ENCODE measurements at places on chromosomes 12 and 14.

DNA sequence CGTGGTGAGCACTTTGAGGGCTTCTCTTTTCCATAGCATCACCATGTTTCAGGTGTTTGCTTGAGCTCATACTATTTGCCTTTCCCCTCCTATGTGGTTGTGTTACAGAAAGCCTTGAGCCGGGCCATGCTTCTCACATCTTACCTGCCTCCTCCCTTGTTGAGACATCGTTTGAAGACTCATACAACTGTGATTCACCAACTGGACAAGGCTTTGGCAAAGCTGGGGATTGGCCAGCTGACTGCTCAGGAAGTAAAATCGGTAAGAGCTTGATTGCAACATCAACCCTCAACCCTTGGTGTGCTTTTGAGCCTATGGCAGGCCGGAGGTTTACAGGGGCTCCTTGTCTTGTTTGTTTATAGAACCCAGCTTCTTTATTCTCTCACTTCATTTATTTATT, 8.1 kb downstream of the LETMD1 start:
- no peak for DNase-seq

DNA sequence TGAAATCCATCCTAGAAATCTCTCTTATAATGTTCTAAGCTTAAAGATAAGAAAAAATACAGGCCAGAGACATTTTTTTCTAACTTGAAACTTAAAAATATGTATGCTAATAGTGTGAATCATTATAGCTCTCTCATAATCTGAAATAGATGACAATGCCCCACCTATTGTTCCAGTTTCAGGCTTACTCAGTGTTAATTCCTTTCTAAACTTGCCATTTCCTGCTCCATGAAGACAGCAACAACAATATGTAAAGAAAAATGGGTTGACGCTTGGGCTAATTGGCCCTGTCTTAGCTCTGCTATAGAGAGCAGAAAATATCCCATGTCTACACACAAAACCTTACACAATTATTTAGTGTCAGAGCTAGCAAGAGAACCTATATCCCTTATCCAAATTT, 37.1 kb downstream of the LMO3 start:
- no peak for DNase-seq

DNA sequence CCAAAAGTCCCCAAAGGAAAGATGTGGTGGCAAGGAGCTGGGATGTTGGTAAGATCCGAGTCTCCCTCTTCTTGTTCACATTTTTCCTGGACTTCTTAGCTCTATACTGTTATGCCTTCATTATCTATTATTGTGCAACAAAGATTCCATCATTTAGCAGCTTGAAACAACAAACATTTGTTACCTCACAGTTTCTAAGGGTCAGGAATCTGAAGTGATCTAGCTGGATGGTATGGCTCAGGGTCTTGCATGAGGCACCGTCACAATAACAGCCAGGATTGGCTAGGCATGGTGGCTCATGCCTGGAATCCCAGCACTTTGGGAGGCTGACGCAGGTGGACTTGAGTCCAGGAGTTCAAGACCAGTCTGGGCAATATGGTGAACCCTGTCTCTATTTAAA, 51.1 kb upstream of the KRAS start:
- DNase-seq: no peak

DNA sequence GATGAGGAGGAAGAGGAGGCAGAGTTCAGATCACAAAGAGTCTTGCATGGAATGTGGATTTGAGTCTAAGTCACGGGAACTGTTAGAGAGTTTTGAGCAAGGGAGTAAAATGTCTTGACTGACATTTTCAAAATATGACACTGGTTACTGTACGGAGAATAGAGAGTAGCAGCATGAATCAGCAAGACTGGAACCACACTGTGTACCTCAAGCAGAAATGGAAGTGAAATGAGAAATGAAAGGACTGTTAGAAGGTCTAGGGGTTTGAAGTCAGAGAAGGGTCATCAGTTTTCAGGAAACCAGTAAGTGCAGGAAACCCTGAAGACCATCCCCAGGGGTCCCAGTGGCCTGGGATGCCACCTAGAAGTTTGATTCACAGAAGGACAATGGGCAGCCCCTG, 236.3 kb downstream of the GALC start:
- DNase-seq: no peak

DNA sequence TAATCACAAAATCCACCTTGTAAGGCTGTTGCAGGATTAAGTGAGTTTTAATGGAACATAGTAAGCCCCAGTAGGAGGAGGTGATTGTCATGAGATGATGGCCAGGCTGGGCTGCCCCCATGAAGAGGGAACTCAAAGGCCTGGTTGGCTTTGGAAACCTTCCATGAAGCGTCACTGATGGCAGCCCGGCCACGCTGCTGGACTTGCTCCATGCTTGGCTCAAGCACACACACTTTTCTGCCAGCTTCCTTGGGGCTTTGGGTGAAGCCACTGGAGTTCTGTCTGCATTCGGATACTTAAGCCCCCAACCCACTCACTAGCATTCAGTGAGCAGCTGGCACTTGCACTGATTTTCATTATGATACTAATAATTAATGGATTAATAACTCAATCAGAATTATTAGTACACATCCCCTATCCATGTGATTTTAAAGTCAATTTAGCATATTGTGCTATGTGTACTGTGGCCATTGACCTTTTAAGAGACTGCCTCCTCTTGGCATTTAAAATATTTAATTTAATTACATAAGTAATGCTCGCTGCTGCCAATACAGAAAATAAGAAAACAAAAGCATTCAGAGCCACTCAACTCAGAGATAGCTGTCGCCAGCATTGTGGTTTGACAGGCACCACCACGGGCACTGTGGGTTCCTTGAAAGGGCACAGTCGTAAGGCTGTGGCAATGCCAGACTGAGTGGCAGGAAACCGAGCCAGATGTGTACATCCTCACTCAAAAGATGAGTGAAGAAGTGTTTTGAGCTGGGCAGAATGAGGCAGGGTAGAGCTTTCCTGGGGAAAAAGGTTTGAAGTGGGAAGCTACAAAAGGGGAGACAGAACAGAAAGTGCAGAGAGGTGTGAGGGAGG, 15.9 kb downstream of the KRT85 start:
- DNase-seq: no peak

DNA sequence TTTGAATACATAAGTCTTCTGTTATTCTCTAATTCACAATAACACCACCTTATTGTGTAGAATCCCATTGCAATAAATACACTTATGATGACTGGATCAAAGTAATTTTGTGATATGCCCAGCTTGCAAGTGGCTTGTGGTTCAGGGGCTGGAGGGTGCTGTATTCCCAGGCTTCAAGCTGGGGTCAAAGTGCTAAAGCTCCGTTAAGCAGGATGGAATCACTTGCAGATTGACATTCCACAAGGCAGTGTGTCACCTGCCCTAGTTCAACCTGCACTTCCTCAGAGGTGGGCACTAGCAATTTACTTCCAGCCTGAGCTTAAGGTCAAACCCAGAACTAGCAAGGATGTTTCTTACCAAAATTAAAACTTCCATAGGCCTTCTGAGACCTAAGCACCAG, 166.6 kb downstream of the SSPN start:
- no peak for DNase-seq

DNA sequence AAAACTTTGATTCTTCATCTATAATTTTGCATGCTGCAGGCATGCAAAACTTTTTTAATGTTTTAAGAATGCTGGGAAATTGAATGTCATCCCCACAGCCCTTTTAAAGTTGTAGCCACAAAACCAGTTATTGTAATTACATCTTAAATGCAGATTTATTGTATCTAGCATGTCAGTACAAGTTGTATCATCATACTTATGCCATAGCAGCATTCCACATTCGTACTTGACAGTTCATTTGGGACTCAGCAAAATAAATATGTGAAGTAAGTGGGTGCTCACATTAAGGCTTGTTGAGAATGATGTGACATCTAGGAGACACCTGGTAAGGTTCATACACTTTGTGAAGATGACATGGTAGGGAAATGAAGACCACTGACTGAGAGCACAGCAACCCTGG, 44.0 kb upstream of the GZMB start:
- DNase-seq: no peak

GRCh38 chr12:126518596-126519200, 1453.5 kb downstream of the AACS start:
- no peak for DNase-seq

DNA sequence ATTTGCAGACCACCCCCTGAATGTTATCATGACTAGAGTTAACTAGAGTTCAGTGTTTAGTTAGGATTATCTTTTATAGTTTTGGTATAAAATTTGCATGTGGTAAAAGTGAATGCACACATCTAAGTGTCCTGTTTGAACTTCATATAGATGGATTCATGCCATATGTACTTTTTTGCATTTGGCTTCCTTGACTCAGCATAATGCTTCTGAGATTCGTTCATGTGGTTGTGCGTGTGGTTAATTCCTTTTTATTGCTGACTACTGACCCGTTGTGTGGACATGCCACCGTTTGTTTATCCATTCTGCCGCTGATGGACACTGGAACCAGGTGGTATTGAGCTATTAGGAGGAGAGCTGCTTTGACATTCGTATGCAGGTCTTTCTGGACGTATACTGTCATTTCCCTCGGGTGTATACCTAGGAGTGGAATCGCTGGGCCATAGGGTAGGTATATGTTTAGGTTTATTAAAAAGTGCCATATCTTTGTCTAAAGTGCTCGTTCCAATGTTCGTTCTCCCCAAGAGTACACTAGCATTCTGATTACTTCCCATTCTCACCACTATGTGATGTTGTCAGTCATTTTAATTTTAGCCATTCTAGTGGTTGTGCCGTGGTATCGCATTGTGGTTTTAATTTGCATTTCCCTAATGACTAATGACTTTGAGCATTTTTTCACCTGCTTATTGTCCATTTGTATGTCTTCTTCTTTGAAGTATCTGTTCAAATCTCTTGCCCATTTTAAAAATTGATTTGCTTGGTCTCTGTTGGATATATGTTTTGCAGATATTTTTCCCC, 37.7 kb downstream of the RIN3 start:
- no peak for DNase-seq

DNA sequence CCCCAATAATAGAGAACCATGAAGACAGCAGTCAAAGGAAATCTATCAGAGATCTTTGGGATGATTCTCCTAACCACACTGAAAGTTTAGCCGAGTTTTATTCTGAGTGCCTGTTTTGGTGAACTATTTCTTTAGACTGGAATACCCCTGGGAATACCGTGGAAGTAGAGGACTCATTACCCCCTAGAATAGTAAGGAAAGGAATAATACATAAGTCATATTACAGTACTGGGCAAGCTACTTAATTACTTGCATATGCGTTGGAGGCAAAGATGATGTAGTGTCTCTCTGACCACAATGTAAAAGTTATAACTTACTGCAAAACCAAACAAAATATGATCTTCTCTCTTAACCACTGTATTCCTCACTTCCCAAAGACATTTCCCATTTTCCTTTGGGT, 25.5 kb downstream of the ZC2HC1C start:
- no peak for DNase-seq

DNA sequence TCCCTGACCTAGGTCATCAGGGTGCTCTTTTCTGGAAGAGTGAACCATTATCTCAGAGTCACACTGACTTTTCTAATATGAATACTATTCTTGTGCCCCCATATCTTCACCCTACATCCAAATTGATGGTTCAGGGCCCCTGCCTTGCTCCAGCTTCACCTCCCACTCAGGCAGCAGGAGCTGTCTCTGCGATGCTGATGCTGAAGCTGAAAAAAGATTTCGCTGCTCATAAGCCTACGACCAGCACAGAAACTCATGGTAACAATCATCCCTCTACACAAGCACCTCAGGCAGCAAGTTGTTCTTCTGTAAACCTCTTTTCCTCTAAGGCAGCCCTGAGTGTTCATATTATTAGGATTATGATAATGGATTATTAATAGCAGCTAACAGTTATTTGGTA, 3.2 kb downstream of the ARF3 start:
- DNase-seq: no peak

- DNase-seq: no peak
Observed at GRCh38 chr14:68392393-68393141, 400.3 kb downstream of the ZFP36L1 start.

GRCh38 chr14:68546839-68547238, 246.0 kb downstream of the ZFP36L1 start:
- DNase-seq: no peak

- DNase-seq: no peak
Observed at GRCh38 chr12:127962303-127962702, 304.7 kb upstream of the TMEM132C start.

- DNase-seq: peak; percentile 91
Observed at GRCh38 chr12:58425481-58426392, 484.4 kb downstream of the ATP23 start.

DNA sequence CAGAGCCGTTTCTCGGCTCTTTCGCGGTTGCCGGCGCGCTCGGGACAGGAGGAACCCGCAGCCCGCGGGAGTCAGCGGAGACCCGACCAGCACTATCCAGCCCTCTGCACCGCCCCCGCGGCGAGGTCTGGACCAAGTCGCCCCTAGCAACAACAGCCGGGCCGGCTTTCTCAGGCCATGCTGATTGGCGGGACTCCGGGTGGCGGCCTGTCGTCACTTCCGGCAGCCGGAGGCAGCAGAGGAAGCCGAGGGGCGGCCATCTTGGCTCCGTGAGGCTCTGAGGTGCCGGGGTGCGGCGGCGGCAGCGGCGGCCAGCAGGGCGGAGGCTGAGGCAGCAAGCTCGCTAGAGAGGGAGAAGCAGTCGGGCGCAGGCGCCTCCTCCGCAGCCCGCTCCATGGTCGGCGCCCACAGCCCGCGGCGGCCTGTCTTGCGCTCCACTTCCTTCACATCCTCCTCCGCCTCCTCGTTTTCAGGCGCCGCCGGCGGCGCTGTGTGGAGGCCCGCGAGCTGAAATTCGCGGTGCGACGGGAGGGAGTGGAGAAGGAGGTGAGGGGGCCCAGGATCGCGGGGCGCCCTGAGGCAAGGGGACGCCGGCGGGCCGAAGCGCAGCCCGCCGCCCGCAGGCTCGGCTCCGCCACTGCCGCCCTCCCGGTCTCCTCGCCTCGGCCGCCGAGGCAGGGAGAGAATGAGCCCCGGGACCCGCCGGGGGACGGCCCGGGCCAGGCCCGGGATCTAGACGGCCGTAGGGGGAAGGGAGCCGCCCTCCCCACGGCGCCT, at the start of gene MARK3:
MARK3 (plus strand) TSS at position 264 of the 777 bp plus-strand sequence. CDS start 615 bp downstream, outside the sequence.
- DNase-seq: peak; percentile 80

DNA sequence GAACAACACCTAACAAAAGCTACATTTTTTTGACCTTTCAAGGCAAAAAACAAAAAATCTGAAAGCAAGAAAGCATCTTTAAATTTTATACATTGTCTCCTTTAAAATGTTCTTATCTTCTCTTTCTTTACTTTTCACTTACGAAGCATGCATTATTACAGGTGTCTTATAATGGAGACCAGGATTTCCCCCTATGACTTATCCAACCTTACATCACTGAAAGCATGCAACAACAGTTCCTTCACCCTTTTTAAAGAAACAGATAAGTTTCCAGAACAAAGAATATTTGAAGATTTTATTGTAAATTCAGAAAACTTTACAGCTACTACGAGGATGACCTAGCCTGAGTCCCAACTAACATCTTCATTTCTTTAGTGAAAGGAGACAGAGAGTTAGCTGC, 277.2 kb downstream of the AKAP6 start:
- DNase-seq: no peak

- DNase-seq: no peak
Observed at GRCh38 chr14:52840877-52841276, 49.5 kb upstream of the GNPNAT1 start.

Measured in HFF-Myc (cell line).